ENCODE measurements at places on chromosomes 12 and 14. TPM values are rescaled to one million over a fixed set of nuclear protein-coding genes. Genes with fewer than 3 reads are reported as not detected.

GRCh38 chr12:79655036-79655435 lies 35.7 kb downstream of the PAWR start:
- DNase-seq: no peak

GRCh38 chr12:82047446-82047845 lies 288.3 kb upstream of the PPFIA2 start:
- no peak for DNase-seq

GRCh38 chr14:93100570-93100969 lies 15.2 kb downstream of the ITPK1 start:
- no peak for DNase-seq

GRCh38 chr14:51962711-51963110 lies 26.6 kb upstream of the RTRAF start:
- no peak for DNase-seq

DNA sequence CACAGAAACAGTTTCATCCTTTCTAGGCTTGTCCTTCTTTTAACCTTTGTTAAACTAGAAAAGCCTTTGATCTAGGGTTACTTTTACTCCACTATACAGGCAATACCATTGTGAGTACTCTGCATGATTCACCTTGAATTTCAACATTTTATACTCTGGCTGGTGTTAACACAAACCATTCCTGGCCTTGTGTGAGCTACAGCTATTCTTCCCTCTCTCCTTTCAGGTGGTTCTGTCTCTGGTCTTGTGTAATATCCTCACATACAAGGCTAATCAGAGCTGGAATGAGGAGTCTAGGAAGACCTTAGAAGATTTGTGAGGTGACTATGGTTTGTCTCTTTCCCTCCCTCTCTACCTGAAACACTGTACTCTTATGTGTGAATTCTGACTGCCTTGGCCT lies 837.4 kb upstream of the USP15 start:
- no peak for DNase-seq

VTI1B gene
- total RNA-seq: 111 TPM

IFI27L1 gene
- 11.2 TPM for total RNA-seq

KCNH3 gene
- 0.28 TPM for total RNA-seq

TMEM253 gene
- total RNA-seq: not detected
